ENCODE measurements at places on chromosomes 12 and 14. TPM values are rescaled to one million over a fixed set of nuclear protein-coding genes. Genes with fewer than 3 reads are reported as not detected.

PLBD1 gene
- 1.6 TPM for polyA plus RNA-seq

AQP2 gene
- not detected for polyA plus RNA-seq

MTRFR gene
- 18.7 TPM for polyA plus RNA-seq

MAP1LC3B2 gene
- polyA plus RNA-seq, result 0.28 TPM

ADAMTS20 gene
- not detected for polyA plus RNA-seq

RIPK3 gene
- 65.5 TPM for polyA plus RNA-seq

TPPP2 gene
- polyA plus RNA-seq, result not detected

ACRBP gene
- polyA plus RNA-seq, result 10.7 TPM

NEUROD4 gene
- not detected for polyA plus RNA-seq

SLCO1C1 gene
- not detected for polyA plus RNA-seq

TFCP2 gene
- 15.3 TPM for polyA plus RNA-seq

GRCh38 chr12:94126067-94126466 lies 22.3 kb upstream of the PLXNC1 start:
- DNase-seq, result no peak
- no peaks in the 10 kb centered on the region for H3K36me3 ChIP-seq

DNA sequence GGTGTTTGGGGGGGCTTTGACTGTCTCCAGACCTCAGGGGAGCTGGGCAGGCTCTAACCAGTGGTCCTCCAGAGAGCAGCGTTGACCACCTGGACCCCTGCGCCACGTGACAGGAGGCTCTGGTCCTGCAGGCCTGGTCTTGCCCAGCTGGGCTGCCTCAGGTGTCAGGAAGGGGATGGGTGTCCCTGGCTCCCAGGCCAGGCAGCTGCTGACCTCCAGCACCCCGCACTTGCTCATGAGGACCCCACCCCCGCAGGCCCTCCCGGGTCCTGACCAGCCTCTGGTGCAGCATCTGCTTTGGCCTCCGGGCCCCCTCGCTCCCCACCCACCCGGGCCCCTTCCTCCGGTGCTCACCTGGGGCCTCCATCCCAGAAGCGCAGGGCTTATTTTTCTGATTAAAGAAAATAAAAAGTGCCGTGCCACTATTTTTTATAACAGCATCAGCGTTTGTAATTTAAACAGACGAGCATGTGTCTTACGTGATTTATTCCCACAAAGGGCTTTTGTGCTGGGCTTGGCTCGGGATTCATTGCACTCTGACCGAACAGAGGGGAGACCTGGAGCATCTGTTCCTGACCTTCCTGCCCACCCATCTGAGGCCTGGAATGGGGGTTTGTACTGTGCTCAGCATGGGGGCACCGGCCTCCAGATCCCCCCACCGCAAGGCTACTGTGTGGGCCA lies 21.7 kb downstream of the FBRSL1 start:
- H3K36me3 ChIP-seq, result peaks cover 28% of the 10 kb centered on the region
- no peak overlapping the region for H3K27ac ChIP-seq
- no peak overlapping the region for H3K4me3 ChIP-seq
- no peak for DNase-seq
- H3K27me3 ChIP-seq, result no peaks in the 10 kb centered on the region
- H3K4me1 ChIP-seq, result peaks cover 8% of the 10 kb centered on the region

DNA sequence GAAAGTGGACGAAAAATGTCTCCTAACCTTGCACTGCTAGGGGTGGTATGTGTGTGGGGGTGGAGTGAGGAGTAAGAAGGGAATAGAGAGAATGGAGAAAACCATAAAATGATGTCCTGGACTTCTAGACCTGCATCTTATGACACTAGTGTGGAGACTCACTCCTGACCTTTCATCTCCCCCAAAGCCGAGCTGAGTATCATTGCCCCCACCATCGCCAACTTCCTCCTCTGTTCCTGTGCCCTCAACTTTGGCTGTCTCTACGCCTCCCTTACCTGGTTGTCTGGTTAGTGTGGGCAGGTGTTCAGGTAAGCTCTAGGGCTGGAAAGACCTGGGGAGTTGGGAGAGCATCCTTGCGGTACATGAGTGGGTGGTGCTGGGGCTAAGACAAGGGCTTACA lies 4.5 kb upstream of the KLHL33 start:
- H3K36me3 ChIP-seq, result no peaks in the 10 kb centered on the region
- no peak for DNase-seq
- no peaks in the 10 kb centered on the region for H3K27me3 ChIP-seq
- peak overlapping the region; percentile 56 for H3K27ac ChIP-seq
- peaks cover 61% of the 10 kb centered on the region for H3K4me1 ChIP-seq
- no peak overlapping the region for H3K4me3 ChIP-seq

DNA sequence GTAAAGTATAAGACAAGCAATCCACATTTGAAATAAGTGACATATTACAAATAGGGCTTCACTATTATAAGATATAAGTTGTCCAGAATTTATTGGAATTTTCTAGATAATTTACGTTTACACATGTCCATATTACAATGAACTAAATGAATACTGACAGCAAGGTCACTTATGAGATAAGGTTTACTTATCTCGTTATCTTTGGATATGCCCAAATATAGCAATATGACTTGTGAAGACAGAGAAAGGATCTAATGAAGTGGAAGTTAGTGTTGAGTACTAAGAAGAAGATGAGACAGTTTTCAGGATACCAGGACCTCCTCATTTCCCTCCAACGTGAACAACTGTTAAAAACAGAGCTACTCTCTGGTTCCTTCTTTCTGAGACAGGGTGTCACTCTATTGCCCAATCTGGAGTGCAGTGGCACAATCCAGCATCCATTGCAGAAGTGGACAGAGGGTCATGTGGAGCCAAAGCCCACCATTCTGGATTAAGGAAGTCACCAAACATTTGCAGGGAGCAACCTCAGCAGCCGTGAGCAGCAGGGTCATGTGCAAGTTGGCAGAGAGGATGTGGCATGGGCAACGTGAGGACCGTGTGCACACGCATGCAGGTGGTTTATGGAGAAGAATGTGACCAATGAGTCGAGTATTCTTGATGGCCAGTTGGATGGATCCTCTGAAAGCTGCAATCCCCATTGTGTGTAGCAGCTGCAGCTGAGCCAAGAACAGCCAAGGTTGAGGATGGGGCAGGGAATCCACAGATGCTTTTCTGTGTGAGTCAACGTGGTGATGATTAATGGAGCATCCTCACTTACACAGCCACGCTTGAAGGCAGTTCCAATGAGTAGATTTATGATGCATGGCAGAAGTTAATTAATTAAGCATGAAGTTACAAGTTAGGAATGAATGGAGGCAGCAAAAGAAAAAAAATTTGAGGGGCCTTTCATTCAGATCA lies 111.0 kb downstream of the BICD1 start:
- no peak overlapping the region for H3K27ac ChIP-seq
- peaks cover 10% of the 10 kb centered on the region for H3K36me3 ChIP-seq
- DNase-seq, result no peak

DNA sequence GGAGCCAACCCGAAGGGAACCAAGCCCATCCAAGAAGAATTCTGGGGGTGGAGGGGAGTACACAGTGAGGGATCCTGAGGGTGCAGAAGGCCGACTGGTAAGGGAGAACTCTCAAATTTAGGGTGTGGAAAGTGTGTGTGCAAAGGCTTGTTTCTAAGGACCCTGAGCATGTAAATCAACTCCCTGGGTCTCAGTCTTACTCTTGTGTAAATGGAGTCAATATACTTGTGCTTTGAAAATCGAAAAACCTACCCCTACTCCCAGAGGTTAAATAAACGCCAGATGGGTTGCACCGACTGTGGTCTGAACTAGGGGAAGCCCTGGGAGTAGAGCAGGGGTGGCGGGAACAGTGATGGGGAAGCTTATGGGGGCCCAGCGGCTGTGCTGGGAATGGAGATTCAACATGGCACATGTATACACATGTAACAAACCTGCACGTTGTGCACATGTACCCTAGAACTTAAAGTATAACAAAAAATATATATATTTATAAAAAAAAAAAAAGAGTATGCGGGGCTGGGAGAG lies 6.0 kb downstream of the B4GALNT1 start:
- no peaks in the 10 kb centered on the region for H3K36me3 ChIP-seq
- H3K4me3 ChIP-seq, result no peak overlapping the region
- DNase-seq, result peak; percentile 9
- H3K27ac ChIP-seq, result no peak overlapping the region
- peaks cover 13% of the 10 kb centered on the region for H3K4me1 ChIP-seq

- no peak for DNase-seq
- no peak overlapping the region for H3K27ac ChIP-seq
- H3K27me3 ChIP-seq, result peaks cover 20% of the 10 kb centered on the region
- H3K4me3 ChIP-seq, result no peak overlapping the region
- H3K4me1 ChIP-seq, result no peaks in the 10 kb centered on the region
- H3K36me3 ChIP-seq, result no peaks in the 10 kb centered on the region
Measured at GRCh38 chr12:104055686-104056388, 5.8 kb upstream of the GLT8D2 start.

DNA sequence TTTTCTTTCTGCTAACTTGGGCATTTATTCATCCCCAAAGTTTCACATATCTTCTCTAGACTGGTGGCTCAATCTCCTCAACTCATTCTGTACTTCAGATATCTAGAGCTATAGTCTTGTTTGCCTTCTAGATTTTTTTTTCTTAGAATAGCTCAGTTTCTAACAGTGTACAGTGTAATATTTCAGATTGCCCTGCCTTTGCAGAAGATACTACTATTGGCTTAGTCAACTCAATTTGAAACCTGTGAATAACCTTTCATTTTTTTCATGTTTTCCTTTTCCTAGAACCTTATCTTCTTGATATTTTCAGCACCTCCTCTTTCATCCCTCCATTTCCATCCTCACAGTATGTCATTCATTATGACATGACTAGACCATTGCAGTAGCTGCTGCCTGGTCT lies 69.6 kb downstream of the OTOGL start:
- DNase-seq, result no peak
- H3K4me1 ChIP-seq, result no peaks in the 10 kb centered on the region
- H3K27ac ChIP-seq, result no peak overlapping the region
- H3K36me3 ChIP-seq, result no peaks in the 10 kb centered on the region

- DNase-seq, result no peak
- H3K27me3 ChIP-seq, result no peaks in the 10 kb centered on the region
- no peaks in the 10 kb centered on the region for H3K4me1 ChIP-seq
- no peak overlapping the region for H3K27ac ChIP-seq
- H3K36me3 ChIP-seq, result no peaks in the 10 kb centered on the region
- no peak overlapping the region for H3K4me3 ChIP-seq
Measured at GRCh38 chr12:2629051-2629450, 165.7 kb upstream of the FKBP4 start.

DNA sequence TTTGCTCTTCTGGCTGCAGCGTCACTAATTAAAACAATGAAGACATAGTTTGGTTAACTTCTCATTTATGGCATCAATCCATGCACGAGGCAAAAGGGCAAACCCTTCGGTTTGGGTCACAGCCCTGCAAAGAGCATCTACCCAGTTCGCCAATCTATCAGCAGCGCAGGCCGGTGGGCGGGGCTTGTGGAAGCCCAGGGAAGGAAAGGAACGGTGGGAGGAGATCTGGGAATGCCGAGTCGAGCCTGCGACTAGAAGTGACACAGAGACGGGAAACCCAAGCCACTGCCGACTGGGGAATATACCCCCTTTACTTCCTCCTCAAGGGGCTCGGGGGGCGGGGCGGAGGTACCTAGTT lies 466 bp downstream of the KICS2 start:
- H3K4me3 ChIP-seq, result peak overlapping the region; percentile 89
- no peaks in the 10 kb centered on the region for H3K36me3 ChIP-seq
- peak overlapping the region; percentile 92 for H3K27ac ChIP-seq
- DNase-seq, result no peak

DNA sequence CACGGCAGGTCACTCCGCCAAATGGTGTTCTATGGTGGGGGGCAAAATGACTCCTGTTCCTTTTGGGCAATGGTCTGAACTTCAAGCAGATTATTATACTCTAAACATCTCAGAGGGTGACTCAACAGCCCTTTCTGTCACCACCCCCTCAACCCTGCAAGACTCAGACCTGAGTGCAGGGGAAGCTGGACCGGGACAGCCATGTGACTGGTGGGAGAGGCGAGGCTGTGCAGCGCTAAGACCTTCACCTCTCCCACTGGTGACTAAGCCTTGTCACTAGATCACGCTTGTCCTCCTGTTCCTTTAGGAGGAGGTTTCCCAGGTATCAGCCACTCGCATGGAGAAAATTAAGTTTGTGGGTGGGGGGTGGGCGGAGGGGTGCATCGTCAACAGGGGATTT lies 67.1 kb upstream of the CCND2 start:
- H3K36me3 ChIP-seq, result no peaks in the 10 kb centered on the region
- peaks cover 38% of the 10 kb centered on the region for H3K4me1 ChIP-seq
- no peak overlapping the region for H3K27ac ChIP-seq
- no peak for DNase-seq

- no peak overlapping the region for H3K27ac ChIP-seq
- H3K4me3 ChIP-seq, result no peak overlapping the region
- H3K36me3 ChIP-seq, result no peaks in the 10 kb centered on the region
- no peaks in the 10 kb centered on the region for H3K4me1 ChIP-seq
- no peak for DNase-seq
Measured at GRCh38 chr12:31033146-31033545, 40.5 kb upstream of the DDX11 start.

DNA sequence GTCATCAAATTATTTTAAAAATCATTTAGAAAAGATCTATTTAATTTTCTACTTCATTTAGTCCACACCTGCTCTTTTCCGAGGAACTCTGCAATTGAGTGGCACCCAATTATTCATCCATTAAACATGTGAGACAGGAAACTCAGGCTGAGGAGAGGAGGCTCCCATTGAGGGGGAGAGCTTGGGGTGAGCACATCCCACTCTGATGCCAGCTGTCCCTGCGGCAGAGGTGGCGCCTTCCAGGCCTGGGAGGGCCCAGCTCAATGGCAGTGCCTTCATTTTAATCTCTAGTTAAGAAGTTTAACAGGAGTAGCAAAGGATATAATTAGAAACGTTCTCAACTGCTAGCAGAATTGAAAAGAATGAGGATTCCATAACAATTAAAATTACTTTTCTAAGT lies 92.0 kb downstream of the ITPR2 start:
- no peak for DNase-seq
- no peak overlapping the region for H3K4me3 ChIP-seq
- H3K4me1 ChIP-seq, result no peaks in the 10 kb centered on the region
- H3K27ac ChIP-seq, result no peak overlapping the region
- H3K36me3 ChIP-seq, result no peaks in the 10 kb centered on the region
- H3K27me3 ChIP-seq, result no peaks in the 10 kb centered on the region

DNA sequence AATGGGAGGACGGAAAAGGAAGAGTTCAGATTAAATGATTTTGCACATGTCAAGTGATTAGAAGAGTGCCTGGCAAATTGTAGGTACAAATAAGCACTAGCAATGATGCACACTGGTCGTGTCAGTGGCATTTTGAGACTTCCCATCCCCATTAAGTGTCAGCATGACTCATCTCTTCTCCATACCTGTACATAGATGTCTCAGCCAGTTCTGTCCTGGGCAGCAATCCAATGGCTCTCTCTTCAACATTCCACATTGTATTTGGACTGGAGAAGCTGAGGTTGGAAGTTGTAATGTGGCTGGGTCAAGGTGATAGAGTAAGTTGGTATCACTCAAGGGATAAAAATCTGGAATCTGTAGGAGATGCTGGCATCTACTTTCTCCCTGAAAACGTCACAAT lies 742.7 kb downstream of the VRK1 start:
- no peak overlapping the region for H3K4me3 ChIP-seq
- H3K27ac ChIP-seq, result no peak overlapping the region
- H3K27me3 ChIP-seq, result no peaks in the 10 kb centered on the region
- DNase-seq, result no peak
- no peaks in the 10 kb centered on the region for H3K4me1 ChIP-seq
- no peaks in the 10 kb centered on the region for H3K36me3 ChIP-seq

GRCh38 chr14:100522616-100523099 lies 64.6 kb downstream of the BEGAIN start:
- no peak overlapping the region for H3K27ac ChIP-seq
- peaks cover 12% of the 10 kb centered on the region for H3K36me3 ChIP-seq
- DNase-seq, result no peak
- no peaks in the 10 kb centered on the region for H3K27me3 ChIP-seq

All from B cell (primary cell).